ENCODE measurements at places on chromosomes 4 and X.
A peak's percentile ranks its signal among the peaks of the same experiment; 100 is the strongest.

DNA sequence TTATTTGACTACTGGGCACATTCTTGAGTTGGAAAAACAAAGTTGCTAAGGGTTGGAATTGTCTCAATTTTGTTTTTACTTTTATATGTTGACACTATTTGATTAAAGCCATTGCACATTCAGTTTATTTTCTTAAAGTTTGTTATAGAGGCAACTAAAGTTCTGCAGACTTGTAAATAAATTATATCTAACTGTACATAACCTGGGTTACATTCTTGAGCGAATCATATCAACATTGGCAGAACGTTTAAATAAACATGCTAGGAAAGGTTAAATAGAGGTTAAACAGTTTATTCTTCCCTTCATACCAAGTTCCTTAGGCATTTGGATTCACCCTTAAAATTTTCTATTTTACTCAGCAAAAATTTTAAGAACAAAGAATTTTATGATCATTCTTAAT, 74.5 kb downstream of the UCHL1 start:
- no peak for DNase-seq

GRCh38 chrX:23705235-23705634, 37.8 kb downstream of the ACOT9 start:
- DNase-seq = no peak

DNA sequence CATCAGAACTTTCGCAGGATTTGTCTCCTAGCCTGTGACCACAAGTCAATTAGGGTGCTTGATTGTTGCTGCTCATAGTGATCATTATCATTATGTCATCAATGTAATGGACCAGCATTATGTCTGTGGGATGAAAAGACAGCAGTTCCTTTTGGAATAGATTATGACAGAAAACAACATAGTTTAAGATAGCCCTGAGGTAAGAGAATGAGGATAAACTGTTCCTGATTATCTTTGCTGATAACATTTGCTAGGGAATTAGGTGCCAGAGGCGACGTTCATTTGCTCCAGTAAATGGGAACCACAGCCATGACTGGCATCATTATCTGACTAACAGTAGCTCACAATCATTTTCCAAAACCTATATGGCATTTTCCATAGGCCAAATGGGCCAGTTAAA, 12.7 kb upstream of the THOC2 start:
- DNase-seq = peak; percentile 46

GRCh38 chr4:24999392-25000089, 31.2 kb downstream of the LGI2 start:
- DNase-seq = no peak

- no peak for DNase-seq
Measured at GRCh38 chrX:5057786-5058185, 1170.9 kb downstream of the NLGN4X start.

DNA sequence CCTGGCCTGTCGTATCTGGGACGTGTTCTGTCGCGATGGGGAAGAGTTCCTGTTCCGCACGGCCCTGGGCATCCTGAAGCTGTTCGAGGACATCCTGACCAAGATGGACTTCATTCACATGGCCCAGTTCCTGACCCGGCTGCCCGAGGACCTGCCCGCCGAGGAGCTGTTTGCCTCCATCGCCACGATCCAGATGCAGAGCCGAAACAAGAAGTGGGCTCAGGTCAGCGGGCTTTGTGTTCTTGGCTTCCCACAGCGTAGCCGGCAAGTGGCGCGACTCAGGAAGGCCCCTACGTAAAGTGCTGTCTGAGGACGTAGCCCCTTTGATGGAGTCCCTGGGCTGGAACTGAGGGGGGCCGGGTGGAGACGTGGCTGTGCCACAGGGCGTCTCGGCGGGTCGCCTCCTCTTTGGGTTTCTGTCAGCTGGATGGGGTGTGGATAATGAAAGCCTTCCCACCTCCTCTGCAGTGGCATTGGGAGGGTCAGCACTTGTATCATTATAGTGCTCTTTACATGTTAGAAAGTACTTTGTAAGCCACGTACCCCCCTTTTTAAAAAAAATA, 18.1 kb upstream of the TADA2B start:
- no peak for DNase-seq

- no peak for DNase-seq
Measured at GRCh38 chrX:153829799-153830639, at the start of gene PDZD4. TSS of gene PDZD4 (minus strand) at chrX:153830544. CDS start at chrX:153830298, 246 bp downstream.

DNA sequence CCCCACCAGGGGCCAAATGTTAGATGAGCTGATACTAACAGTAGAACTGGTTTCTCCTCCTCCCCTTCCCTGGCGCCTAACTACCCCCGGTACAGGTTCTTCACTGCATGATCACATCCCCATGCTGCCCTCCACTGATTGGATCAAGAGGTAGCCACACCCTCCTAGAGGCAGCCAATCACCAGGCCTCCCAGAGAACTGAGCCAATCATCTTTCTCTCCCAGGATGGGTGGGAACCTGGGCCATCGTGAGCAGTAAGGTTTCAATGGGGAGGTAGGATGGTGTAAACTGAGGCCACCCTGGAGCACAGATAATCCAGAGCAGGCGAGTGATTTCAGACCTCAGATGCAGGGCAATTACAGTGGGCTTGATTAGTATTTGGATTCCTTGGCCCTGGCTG, 64.2 kb downstream of the PPP2R2C start:
- DNase-seq = no peak

DNA sequence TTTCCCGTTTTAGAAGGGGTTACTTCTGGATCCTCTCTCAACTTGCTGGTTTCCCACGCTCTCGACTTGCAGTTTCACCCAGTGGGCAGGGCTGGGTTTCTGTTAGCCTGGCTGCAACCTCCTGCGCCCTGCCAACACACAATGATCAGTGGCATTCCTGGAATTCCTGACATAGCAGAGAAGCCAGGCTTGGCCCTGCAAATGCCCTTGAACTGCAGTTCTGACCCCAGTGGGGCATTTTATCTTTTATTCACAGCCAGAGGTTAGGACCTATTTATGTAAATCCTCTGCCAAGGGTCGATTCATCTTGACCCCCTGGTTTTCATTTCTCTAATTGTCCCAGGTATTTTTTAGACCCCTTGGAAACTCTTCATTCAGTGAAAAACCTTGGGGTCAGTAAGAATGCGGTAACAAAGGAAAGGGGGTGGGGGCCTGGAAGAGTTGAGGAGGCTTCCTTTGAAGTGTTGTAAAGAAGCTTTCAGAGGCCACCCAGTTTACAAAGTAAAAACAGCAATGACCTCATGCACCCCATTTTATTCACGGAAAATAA, 217.6 kb downstream of the ZNF674 start:
- DNase-seq = peak; percentile 5

GRCh38 chr4:8293131-8293975, 23.8 kb downstream of the HTRA3 start:
- DNase-seq = no peak

DNA sequence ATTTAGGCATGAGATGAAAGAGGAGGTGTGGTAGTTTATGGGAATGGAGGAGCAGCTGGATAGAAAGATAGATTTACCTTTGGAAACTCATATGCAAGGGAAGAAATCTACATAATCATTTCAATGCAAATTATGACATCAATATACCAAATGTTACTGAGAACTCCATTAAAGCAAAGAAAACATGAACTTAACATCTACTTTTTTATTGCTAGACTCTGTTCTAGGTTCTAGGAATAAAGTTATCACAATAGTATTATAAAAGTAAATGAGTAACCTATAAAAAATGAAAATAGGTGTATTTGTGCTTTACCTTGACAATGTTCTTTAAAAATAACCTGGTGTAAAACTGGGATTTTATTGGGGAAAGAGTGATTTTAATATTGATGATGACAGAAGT, 221.6 kb upstream of the SLIT2 start:
- no peak for DNase-seq

DNA sequence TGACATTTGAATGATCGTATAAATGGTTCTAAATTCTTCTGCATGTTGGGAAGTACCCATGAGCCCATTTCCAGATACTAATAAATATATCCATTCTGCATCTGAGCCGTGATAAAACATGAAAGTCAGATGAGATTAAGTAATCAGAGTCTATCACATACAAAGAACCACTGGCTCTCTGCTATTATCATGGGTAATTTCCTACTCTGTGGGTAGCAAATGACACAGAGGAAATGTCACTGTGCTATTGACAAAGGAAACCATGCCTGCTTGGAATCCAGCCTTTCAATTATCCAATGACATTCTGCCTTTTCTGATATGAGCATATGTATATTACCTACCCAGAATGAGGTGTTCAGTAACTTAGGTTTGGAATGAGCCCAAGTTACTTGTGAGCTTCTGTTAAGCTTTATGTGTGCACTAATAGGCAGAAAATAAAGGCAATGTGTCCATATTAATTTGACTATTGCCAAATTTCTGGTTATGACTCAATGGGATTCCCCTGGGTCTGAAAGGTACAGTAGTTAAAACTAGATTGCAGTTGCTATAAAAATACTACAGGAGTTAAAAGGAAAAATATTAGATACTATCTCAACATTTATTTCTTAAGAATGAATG, 238.7 kb upstream of the KCNIP4 start:
- DNase-seq = no peak

Data from trophoblast cell (in vitro differentiated cells and primary cell).